ENCODE measurements at places on chromosomes 4 and X.

DNA sequence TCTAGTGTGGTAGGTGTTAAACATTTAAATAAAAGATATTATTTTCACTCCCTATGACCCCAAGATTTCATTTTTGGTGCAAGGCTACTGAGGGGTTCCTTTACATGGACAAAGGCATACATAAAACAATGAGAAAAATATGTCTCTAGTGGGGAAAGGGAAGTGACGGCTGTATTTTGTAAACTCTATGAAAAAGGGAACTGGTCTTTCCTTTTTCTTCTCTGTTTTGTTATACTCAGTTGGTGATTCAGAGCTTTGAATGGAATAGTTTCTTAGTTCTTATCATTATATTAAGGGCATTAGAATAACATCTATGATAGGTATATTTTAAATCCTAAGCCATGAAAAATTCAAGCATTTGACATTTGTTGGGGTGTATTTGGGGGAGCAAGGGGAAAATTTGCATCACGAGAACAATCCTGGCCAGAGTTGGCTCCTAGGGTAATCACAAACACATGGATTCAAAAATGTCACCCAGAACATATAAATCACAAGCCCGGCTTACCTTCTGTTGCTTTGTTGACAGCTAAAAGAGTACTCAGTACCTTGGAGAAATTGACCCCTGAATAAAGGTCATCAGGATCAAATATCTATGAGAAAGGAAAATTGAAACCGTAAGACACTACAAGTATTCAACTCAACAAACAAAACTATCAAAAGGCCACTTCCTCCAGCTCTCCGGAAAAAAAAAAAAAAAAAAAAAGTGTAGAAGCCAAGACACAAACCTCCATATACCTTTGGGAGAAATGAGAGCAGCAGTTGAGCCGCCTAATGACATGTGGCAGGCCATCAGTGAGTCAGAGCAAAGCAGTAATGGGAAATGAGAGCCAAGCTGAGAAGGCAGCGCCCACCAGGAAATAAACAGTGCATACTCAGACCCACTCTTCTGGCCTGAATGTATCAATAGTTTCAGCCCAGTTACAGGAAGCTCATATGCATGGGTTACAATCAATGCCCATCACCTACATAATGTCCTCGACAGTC, 33.4 kb downstream of the ARHGEF6 start:
- DNase-seq: no peak

DNA sequence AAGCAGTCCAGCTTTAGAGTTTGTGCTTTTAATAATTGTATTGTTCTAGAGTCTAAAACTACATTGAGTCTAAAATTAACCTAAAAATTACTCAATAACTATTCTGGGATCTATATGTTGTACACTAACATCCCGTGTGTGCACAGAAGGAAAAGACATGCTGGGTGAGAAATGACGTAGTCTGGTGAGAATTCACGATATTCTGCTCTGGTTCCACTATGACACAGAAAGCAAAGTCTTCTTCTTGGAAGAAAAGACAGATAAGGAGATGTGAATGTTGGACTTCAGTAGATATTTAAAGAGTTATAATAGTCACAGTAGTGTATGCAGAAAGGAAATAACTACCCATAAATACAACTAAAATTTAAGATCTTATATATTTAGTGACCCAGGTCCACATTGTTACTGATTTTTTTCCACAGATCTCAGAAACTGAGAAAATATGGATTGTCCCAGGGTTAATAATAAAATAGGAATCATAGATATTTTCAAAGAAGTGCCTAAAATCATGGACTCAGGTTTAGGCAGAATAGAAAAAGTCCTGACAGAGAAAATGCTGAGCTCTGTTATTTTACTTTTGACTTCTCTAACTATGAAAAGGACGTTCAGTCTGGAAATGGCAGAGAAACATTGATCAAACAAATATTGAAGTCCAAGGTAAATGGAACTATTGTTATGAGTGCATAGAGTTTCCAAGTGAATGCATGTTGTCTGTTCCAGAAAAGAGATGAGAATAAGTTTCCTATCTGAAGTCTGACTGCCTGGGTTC, 170.7 kb downstream of the ANKRD50 start:
- DNase-seq: no peak

DNA sequence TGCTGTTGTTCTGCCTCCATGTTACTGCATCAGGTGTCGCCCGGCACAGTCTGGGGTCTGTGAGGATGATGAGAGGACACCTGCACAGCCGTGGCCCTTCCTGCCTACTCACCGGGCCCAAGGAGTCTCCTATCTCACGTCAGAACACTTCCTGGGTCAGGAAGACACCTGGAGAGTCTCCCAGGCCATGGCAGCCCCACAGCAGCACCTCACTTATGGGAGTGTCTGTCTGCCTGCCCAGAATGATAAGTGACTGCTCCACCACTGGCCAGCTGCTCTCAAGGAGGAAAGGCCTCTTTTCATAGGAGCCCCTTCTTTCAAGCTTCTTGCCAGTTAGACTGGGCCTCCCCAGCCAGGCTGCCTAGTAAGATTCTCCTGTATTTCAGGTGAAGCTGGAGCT, 56.1 kb downstream of the NELFA start:
- DNase-seq: no peak

GRCh38 chr4:15737255-15737654, 34.4 kb downstream of the BST1 start:
- no peak for DNase-seq

GRCh38 chrX:134718966-134719317, 60.7 kb upstream of the PLAC1 start:
- peak; percentile 39 for DNase-seq

DNA sequence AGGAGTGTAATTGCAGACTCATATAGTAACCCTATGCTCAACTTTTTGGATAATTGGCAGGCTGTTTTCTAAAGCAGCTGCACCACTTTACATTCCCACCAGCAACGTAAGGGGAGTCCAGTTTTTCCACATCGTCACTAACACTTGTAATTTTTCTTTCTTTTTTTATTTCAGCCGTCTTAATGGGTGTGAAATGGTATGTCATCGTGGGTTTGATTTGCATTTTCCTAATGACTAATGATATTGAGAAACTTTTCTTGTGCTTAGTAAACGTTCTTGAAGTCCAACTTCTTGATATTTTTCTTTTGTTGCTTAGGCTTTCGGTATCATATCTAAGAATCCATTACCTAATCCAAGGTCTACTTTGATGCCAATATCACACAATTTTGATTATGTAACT, 95.3 kb upstream of the IL1RAPL1 start:
- DNase-seq: peak; percentile 7

GRCh38 chrX:2931612-2932011, 2.5 kb upstream of the ARSD start:
- DNase-seq: no peak

All from iris pigment epithelial cell (primary cell).